GM12891 (cell line): ENCODE measurements at places on chromosomes 13 and 19.

- no peak for DNase-seq
Measured at GRCh38 chr19:50510700-50511068, 307 bp downstream of the JOSD2 start.

DNA sequence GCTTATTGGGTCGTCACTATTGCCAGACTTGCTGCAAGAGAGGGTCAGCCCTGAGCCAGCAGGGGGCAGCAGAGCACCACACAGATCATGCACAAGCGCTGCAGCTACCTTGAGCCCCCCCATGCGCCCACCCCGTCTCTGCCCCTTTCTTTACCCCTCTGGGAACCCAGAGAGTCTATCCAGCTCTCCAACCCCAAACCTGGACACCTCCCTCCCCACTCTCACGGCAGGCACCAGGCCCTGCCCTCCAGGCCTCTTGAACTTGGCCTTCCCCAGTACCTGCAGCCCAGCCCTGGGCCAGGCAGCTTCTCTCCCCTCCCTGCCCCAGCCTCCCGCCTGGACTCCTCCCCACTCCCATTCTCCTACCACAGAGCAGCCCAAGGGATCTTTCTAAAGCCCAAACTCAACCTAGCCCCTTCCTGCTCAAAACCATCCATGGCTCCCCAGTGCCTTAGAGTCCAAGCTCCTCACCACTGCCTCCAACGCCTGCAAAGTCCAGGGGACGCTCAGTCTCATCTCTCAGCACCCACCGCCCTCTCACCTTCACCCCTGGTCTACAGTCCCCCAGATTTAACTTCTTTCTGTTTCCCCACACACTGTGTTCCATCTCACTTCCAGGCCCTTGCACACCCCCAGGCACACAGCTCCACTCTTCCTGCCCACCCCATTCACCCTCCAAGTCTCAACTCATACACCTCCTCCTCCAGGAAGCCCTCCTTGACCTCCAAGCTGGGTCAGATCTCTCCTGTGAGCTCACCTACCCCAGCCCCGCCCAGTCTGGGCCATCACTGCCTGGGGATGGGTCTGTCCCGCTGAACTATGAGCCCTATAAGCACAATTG is 9.4 kb upstream of the CEACAM16 start:
- no peak for DNase-seq

- no peak for DNase-seq
Measured at GRCh38 chr13:47215736-47216135, 318.9 kb upstream of the HTR2A start.

GRCh38 chr13:77172650-77173049 is 145.7 kb upstream of the FBXL3 start:
- no peak for DNase-seq

DNA sequence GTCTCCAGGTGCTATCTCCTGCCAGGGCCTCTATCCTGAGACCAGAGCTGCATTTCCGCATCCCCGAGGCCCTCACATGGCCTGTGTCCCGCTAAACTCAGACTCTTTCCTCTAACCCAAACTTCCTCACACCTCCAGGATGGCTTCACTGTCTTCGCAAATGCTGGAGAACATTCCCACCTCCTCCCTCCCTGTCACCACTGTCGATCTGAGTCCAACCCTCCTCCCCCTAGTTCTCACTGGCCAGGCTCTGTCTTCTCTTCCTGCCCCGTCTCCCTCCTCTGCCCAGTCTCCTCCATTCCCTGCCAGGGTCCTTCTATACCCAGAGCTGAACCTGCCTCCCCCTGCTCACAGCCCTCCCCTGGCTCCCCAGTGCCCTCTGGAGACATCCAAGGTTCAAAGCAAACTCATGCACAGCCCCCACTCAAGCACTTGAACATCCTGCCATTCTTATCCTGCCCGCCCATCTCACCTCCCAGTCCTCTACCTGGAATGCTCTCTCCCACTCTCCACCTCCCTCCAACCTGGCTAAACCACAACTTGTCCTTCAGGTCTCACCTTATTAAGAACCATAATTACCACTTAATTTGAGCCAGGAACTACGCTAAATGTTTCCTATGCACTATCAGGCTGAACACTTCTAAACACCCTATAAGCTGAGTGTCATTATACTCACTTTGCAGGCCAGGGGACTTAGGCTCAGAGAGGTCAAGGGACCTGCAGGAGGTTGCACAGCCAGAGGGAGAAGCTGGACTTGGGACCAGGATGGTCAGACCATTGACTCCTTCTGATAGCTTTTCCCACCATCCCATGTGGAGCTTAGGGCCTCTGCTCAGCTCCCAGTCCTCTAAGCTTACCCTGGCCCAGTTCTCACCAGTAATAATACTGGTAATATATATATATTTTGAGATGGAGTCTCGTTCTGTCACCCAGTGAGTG is 961 bp upstream of the VSIG10L start:
- no peak for DNase-seq

DNA sequence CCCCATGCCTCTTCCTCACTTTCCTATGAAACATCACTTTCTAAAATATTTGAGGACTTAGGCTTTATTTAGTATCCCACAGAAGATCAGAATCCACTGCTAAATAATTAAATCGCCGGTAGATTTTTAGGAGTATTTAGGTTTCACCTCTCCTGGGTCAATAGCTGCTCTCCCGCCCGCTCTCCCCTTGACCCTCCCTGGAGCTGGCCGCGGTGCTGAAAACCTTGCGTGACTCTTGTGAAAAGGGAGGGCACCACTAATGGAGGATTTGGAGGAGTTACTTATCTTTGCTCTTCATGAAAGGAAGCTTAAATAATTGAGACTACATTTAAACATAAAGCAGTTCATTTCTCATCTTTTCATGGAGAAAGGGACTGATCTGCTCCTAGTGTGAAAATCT is 14.1 kb downstream of the POU4F1 start:
- DNase-seq, result no peak

- no peak for DNase-seq
Measured at GRCh38 chr19:41532526-41532925, 43.4 kb upstream of the CEACAM21 start.

GRCh38 chr19:36140304-36141038 is 605 bp downstream of the CAPNS1 start:
- DNase-seq, result peak; percentile 73

DNA sequence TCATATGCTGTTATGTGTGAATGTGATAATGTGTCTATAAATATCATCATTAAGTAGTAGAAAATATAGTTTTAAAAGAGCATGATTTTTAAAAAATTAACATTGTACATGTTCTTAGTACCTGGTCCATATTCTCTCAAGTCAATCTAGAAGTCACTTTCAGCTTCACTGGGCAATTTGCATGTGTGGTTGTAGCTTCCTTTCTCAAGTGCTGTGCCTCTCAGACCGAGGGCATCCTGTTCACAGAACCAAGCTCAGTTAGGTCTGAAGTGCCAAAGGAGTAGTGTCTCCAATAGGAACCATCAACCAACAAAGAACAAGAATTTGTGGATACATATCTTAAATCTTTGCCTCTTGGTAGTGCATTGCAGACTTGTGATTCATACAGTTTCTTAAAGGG is 541.8 kb upstream of the SLC10A2 start:
- DNase-seq, result no peak

DNA sequence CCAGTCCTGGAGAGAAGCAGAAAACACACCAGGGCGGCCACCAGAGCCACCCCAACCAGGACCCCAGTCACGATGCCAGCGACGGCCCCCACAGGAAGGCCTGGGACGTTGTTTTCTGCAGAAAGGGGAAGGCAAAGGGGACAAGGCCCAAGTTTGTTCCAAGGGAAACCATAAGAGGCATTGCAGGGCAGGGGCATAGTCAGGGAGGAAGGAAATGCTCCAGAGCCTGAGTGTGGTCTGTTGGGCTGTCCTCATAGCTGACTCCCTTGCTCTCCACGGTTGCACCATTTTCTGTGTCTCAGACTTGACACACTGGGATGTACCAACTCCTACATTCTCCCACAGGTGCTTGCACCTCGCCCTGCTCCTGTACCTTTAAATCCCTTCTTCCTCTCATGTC is 5.2 kb downstream of the CEACAM4 start:
- DNase-seq, result no peak

GRCh38 chr19:17242431-17243208 is 3.1 kb downstream of the NR2F6 start:
- DNase-seq, result no peak

DNA sequence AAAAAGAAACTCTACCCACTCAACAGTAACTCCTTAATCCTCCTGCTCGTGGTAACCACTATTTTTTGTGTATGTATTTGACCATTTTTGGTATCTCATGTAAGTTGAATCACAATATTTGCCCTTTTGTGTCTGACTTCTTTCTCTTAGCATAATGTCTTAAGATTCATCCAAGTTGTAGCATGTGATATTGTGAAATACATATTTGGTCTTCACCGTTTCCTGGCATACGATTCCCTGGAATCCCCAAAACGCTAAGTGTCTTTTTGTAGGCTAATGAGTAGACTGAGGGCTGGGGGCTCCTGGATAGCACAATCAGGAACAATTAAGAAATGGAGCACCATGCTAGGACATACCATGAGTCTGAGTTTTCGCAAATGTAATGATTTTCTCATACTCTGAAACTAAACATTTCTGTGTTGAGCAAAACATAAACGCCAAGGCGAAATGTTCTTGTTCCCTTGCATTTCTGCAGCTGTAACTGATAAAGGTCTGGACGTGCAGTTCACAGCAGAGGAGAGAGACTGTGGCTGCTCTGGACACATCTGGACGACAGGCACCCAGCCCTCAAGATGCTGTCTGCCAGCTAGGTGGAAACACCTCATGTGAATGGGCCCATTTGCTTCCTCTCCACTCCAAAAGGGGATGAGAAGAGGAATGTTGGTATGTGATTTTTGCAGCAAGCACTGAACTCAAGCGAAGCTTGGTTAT is 38.4 kb downstream of the BRD4 start:
- DNase-seq, result no peak

GRCh38 chr13:111663953-111664421 is 343.5 kb downstream of the TEX29 start:
- no peak for DNase-seq

- DNase-seq, result no peak
Measured at GRCh38 chr13:80630685-80631121, 289.8 kb upstream of the SPRY2 start.

DNA sequence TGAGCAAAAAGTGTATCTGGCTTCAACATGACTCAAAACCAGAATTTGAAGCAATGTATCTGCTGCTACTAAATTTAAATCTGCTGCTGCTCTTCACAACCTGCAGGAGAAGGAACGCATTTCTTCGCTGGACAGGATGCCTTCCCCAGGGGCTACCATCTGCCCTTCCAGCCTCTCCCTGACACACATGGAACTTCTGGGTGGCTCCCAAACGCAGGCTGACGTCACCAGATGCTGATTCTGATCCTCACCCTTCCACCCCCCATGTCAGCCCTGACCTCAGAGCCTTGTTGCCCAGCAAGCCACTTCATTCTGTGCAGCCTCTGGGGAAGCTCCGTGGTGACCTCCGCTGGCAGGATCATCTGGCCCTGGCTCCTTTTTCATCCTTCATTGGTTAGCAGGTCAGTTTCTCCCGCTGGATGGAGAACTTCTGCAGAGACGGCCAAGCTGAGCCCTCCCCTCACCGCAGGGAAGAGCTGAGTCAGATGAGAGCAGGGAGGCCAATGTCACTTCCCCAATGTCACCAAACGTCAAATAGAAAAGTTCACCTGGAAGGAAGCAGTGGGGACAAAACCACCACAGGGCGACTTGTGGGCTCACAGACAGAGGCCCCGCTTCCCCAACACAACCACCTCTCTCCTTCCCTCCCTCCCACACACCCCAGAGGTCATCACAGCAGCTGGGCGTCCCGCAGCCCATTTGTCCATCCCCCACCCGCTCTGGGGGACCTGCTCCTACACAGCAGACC is 14.0 kb upstream of the RAB20 start:
- peak; percentile 45 for DNase-seq

DNA sequence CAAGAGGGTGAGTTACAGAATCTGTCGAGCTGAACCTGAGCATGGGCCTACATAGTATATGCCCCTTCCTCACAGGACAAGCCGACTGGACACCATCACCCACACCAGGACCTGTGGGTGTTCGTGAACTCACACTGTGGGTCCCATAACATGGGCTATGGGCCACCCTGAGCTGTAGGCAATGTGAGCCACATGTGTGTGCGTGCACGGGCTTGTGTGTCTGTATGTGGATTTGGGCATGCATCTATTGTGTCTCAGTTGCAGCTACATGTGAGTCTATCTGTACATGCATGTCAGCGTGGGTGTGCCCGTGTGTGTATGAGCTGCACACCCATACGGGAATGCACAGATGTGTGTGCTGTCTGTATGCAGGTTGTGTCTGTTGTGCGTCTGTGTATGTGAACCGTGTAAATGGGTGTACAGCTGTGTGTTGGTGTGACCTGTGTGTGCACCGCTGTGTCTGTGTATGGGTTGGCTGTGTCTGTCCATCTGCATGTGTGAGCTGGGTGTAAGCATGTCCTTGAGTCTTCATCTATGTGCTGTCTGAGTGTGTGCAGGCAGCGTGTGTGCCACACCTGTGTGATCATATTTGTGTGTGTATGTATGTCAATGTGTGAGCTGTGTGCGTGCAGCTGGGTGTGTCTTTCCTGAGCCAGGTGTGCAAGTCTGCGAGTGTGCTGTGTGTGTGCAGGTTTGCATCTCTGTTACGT is 1.7 kb downstream of the NOTCH3 start:
- no peak for DNase-seq

DNA sequence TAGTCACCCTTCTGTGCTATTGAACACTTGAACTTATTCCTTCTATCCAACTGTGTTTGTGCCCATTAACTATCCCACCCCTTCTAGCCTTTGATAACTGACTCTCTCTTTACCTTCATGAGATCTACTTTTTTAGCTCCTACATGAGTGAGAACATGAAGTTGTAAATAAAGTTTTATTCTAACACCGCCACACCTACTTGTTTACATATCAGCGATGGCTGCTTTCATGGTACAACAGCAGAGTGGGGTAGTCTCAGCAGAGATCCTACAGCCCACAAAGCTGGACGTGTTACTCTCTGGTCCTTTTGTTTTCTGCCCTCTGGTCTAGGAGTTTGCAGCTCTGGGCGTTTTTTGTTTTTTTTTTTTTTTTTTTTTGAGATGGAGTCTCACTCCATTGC is 23.7 kb downstream of the VSTM1 start:
- no peak for DNase-seq

DNA sequence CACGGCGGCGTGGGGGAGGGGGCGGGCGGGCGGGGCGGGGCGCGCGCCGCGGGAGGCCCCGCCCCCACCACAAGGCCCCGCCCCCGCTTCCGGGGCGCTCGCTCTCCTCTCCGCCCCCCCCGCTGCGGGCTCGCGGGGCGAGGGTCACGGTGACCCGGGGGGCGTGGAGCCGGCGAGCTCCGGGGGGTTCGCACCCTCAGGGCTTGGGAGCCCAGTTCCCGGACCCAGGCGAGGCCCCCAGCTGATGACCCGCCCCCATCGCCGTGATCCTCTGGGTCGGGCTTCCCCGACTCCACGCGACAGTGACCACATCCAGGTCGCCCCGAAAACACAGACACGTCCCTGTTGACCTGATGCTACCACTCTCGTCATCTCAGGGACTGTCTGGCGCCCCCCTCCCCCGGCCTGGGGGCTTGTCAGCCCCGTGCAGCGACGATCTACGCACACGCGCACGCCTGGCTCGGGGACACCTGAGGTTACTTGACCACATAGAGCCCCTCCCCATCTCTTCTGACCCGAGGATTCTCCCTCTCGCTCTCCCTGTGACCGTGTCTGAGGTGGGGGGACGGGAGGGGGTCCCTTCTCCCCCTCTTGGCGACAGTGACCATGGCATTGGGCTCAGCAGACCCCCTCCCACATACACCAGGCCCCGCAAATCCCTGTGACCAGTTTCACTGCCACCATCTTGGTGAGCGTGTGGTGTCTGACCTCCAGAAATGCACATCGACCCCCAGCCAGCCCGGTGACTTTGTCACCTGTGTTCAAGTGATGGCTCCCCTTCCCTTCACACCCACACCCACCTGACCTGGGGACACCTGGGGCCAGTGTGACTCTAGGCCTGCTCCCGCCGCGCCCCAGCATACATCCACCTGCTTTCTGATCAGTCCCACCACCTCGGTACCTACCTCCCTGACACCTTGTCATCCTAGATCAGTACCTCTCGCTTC is 670 bp downstream of the MAP2K7 start:
- DNase-seq, result peak; percentile 79
